ENCODE measurements at places on chromosomes 5 and 9.
A peak's percentile ranks its signal among the peaks of the same experiment; 100 is the strongest.

DNA sequence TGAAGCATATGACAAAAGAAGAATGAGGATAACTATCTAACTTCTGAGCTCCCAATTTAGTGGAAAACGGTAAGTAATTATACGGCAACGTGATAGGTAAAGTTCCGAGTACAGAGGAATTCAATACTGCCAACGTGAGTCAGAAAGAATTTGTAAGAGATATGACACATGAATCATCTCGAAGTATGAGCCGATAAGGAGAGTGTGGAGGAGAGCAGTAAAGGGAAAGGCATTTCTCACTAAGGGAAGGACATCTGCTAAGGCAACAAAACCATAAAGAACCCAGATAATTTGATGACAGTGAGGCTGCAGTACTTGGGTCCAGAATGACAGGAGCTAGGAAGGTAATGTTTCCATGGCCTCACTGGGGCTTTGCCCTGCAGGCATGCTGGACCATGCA is 11.0 kb downstream of the MPDZ start:
- no peak for DNase-seq

GRCh38 chr9:113548221-113549041 is 84.9 kb downstream of the RGS3 start:
- peak; percentile 29 for DNase-seq

GRCh38 chr9:134891053-134891452 is 10.4 kb downstream of the FCN2 start:
- DNase-seq, result no peak

GRCh38 chr5:10745133-10745532 is 15.9 kb downstream of the DAP start:
- DNase-seq, result no peak

GRCh38 chr5:135831851-135832555 is 2.5 kb upstream of the SLC25A48 start:
- no peak for DNase-seq

GRCh38 chr9:11432361-11432760 is 819.6 kb upstream of the PTPRD start:
- no peak for DNase-seq

DNA sequence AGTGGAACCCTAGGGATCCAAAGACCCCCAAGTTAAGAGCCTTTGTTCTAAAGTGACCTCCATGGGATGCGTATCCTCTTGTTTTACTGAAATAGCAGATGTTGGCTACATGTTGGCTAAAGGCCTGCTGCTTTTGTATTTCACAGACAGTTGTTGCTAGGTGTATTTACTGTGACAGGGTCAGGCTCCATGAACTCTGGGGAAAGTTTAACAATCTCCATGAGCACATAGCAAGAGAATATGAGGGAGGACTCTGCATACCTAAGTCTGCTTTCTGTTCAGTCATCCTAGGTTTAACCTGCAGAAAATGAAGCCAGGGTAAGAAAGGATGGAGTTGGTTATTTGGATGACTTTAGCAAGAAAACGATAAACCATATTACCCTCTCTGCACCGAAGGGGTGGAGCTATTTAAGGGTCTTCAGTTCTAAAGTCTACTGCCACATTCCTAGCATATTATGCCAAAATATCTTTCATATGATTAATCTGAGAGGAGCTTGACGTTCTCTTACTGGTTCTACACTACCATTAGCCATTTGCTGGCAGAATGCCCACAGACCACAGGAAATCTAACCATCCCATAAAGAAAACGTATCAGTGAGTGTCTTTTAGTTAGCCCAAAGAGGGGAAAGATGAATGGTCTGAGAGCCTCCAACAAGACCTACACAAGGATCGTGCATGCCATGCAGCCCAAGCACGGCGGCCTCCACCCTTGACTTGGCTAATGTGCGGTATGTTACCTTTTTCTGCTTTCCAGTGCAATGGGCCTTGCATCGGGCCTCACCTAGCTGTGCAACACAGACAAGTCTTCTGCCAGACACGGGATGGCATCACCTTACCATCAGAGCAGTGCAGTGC is 127.8 kb downstream of the SAXO1 start:
- DNase-seq, result peak; percentile 41

GRCh38 chr9:131422241-131422792 is 28.4 kb downstream of the PRRC2B start:
- DNase-seq, result no peak

GRCh38 chr9:116081435-116082115 is 72.0 kb upstream of the PAPPA start:
- DNase-seq, result no peak

- DNase-seq, result no peak
These were observed 283.7 kb downstream of the CSNK1G3 start for GRCh38 chr5:123795688-123796087.
